WTC11 (cell line): ENCODE measurements at places on chromosomes 7 and 10.

DNA sequence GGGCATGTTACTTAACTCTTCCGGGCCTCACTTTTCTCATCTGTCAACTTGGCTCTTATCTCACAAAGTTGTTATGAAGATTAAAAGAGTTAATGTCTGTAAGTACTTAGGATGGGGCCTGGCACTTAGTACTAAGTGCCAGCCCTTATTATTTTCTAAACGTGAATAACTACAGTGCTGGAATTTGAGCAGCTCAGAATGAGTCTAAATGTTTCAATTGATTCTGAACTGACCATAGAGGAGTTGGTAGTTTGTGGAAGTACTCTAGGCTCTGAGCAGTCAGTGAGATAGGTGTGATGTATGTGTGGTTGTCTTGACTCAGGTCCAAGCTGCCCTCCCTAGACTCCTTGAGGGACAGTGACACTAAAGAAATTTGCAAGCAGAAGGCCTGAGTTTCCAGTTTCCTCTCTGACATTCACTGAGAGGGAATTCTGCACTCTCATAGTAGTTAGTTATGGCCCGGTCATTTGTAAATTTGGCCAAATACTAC lies 18.5 kb upstream of the JAZF1 start:
- no peak for DNase-seq

- DNase-seq: no peak
Measured at GRCh38 chr7:40315277-40315676, 180.5 kb downstream of the SUGCT start.

GRCh38 chr10:78319371-78319770 lies 285.7 kb downstream of the RPS24 start:
- DNase-seq: no peak

DNA sequence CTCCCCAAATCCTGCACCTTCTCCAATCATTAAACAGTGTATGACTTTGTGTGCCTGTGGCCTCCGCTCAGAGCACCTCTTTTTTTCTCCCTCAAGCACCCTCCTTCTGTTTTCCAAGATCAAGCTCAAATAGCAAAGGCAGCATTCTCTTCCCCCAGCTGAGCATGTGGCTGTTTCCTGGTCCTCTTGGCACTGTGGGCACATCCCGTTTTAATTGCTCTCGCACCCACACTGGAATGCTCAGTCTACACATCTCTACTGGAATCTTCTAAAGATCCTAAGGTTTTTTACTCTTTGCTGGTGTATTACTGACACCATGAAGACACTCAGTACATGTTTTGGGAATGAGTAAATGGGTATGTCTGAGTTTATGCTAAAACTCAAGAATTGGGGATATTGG lies 107.4 kb downstream of the WDFY4 start:
- no peak for DNase-seq

DNA sequence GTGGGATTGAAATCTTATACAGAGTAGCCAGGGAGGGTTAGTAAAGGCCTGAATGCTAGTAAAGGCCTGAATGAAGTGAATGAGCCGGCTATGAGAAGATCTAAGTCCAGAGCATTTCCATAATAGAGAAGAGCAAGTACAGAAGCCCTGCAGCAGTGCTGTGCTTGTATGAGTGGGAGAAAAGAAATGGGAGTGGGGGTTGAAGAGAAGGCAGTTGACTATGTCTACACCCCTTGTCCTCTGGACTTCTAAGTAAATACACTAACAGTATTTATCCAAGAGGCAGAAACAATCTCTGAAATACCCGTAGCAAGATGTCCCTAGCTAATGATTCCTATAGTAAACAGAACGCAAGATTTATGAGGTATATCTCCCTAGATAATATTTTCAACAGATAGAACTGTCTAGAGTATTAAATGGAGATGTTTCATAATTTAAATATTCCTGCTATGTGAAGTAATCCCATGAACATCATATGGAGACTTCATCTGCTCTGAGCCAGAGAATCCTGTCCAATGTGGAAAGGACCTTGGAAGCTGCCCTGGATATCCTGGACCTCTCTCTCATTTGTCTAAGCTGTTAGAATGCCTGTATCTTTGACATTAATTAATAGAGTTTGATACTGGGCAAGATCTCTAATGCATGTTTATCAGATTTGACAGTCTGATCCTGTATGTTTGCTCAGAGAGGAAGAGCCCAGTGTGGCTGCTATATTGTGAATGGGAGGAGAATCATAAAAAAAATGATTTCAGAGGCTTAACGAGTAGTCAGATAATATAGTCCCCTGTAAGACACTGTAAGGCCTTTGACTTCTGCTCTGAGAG lies 171.6 kb downstream of the LRRN3 start:
- no peak for DNase-seq

DNA sequence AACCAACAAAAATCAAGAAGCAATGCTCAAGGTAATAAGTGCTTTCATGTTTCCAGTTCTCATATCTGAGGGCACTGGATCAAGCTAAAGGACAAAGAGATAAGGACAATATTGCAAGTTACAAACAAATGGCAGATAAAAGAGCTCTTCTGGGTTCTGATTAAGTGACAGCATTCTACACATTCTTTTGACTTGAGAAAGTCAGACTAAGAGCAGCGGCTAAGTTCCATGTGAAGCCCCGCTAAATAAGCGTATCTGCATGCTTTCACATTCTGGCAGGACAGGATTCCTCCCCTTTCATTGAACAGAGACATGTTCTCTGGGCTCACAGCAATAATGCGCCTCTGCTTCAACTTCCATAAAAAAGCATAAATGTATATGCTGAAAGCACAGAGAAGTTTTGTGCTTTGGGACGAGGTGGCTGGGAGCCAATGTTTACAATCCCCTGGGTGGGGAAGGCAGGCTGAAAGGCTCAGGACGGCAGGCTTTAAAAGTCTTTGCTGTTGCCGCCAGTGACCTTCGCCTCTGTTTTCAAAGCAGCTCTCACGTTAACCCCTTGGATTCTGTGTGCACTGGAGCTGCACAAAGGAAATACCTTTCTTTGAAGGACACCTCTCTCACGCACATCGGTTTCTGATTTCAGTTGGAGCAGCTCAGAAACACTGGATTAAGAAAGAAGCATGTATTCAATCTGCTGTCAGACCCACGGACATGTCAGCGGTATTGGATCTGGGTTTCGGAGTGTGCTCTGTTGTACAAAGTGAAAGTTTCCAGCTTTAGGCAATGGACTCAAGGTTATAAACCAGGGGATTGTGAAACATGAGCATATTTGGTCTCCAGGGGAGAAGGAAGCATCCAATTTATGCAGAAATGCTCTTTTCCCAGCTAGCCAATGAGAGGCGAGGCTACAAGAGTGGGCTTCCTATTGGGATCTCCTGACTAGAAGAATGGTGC lies 105.4 kb upstream of the FAM133B start:
- DNase-seq: peak; percentile 41

GRCh38 chr7:31066516-31067130 lies 14.5 kb downstream of the ADCYAP1R1 start:
- DNase-seq: no peak

DNA sequence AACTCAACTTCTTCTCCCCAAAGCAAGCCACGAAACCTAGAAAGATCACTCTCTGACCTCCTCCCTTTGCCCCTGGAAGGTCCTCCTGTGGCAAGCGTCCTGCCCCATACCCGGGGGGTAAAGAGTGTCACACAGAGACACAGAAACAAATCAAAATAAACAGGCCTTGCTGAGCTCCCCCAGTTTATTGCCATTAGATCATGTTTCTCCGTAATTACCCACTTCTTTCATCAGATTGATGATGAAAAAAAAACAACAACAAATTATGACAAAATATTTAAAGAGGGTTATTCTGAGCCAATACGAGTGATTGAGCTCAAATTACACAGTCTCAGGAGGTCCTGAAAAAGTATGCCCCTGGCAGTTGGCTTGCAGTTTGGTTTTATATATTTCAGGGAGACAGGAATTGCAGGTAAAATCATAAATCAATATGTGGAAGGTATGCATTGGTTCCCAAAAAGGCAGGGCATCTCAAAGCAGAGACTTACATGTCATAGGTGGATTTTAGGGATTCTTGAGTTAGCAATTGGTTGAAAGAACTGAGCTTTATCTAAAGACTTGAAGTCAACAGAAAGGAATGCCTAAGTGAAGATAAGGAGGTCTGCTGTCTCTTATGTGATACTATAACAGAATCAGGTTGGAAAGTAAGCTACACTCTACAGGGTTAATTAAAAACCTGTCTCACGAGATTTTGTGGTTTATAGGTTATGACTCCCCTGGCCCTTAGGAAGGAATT lies 86.2 kb downstream of the APBB1IP start:
- DNase-seq: no peak

- no peak for DNase-seq
Measured at GRCh38 chr10:30694518-30695228, 65.1 kb upstream of the LYZL2 start.

GRCh38 chr10:63323701-63324494 lies 141.9 kb downstream of the JMJD1C start:
- no peak for DNase-seq
